ENCODE measurements at places on chromosomes 5 and 9.

GRCh38 chr5:34047774-34048572 is 5.0 kb upstream of the C1QTNF3 start:
- DNase-seq = no peak

DNA sequence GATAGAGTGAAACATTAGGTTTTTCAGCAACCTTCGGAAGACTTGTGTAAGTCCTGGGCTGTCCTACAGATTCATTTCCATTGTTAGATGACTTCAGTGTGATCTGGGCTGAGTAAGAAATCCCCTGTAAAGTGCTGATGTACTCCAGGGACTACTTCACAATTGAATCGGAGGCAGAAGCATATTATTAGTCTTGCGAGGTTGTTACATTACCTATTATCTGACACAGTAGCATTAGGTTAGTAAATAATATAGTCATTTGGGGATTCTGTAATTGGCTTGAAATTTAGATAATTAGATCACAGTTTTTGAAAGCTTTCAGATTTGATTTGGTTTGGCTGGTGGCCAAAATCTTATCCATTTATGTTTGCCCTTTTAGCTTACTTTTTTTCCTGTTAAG is 62.4 kb downstream of the DMRT1 start:
- no peak for DNase-seq

GRCh38 chr5:128228008-128228407 is 144.4 kb downstream of the SLC12A2 start:
- DNase-seq = no peak

GRCh38 chr5:143279698-143280097 is 123.8 kb downstream of the NR3C1 start:
- no peak for DNase-seq

DNA sequence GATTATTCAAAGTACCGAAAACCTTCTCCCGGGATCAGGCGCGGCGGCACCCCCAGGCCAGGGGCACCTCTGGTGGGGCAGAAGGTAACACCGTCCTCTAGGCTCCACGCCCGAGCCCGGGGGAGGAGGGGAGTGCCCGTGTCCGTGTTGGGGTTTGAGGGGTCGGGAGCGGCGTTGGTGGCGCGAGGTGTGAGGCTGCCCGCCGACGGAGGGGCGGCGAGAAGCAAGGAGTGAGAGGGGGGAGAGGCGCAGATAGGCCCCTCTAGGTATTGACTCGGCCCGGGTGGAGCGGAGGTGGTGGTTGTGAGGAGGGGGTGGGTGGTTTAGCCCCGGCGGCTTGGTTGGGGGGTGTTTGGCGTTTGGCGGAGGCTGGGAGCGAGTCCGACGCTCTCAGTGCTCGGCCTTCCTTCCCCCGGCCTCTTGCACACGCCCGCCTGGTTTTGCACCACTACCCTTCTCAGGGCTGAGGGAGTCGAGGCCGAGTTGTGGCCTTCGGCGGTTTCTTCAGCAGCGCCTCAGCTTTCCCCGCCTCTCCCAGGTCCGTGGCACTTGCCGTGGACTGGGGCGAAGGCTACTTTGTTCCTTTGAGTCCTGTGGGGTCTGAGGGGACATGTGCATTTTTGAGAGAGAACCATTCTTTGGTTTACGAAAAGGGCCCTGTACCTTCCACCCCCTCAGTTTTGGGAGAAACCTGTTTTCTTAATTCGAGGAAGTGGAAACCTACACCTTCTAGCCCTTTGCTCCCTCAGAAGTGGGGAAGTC is 450 bp downstream of the GPBP1 start:
- peak; percentile 40 for DNase-seq

DNA sequence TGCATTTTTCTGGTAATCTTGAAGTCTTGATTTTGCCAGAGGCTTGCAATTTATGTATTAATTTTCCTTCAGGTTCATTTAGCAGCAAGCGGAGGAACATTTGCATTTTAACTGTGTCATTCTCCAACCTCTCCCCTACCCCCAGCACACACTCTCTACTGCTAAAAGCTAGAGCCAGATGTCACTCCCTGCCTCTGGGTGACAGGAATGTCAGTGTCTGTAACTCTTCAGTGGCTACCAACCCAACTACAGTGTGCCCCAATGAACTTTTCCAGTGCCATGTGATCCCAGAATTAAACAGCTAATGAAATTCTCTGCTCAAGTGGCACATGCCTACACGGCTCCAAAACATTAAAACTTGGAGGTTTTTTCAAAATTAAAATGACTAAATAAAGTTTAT is 260.3 kb downstream of the GOLPH3 start:
- DNase-seq = no peak

DNA sequence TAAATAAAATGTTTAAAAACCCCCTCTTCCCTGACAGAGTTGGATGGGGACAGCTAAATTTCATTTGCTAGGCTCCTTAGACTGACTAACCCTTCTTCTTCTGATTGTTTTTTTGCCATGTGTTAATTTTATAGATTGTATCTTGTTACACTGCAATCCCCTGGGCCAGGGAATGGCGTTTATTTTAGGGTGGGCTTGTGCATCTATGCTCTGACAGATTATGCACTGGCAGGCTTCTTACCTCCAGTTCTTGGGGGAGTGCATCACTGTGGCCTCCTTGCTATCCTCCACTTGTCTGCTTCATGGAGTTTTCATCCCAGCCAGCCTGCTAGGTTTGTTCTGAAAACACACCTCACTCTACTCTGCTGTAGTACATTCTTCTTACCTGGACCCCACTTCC is 159.8 kb downstream of the DROSHA start:
- DNase-seq = no peak

DNA sequence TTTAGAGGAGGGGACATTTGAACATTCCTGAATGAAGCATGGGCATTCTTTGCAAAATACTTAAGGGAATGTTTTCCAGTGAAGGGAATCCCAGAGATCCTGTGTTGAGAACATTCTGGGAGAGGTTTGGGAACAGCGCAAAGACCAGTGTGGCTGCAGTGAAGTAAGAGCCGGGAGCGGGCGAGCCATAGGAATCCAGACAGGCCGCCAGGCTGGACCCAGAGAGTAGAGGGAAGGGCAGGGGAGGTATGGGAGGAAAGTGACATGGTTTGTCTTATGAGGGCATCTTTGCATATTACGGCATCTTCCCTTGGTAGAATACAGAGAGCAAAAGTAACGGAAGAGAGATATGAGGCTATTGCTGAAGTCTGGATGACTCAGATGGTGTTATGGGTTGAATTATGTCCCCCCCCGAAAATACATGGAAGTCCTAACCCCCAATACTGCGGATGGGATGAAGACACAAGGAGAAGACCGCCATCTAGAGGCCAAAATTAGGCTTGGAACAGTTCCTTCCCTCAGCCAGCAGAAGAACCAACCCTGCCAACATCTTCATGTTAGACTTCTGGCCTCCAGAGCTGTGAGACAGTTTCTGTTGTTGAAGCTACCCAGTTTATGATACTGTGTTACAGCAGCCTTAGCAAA is 268.2 kb downstream of the MAST4 start:
- peak; percentile 17 for DNase-seq

DNA sequence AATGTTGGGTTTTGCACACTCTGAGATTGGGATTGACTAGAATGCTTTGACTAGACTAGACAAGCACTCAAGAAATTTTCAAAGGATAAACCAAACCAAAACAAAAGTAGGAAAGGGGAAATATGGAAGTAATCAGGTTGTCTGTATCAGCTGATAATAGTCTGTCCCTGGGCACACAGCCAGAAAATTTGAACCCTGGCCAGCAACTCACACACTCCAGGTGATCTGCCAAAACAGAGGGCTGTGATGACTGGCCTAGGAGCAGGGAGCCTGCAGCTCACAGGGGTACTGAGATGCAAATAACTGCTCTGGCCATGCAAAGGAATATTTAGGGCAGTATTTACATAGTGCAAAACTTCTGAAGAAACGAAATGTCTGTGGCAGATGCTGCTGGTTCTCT is 112.3 kb upstream of the SMIM23 start:
- DNase-seq = no peak

DNA sequence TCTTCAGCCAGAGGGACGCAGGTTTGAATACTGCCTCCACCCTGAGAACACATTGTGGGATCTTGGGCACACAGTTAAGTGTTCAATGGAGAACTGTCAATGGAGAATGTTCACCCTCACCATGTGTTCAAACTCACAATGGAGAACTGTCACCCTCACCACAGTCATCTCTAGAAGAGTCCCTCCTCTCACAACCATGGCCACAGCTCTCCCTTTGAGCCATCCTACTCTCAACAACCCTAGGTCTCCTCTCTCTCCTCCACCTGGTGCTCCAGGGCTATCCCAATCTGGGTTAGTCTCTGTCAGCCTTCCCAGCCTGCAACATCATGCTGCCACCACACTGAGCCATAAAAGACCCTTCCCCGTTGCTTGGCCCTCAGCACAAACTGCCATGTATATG is 36.3 kb upstream of the HAND1 start:
- DNase-seq = no peak

- no peak for DNase-seq
Measured at GRCh38 chr9:130845901-130846481, 10.9 kb downstream of the ABL1 start.

- no peak for DNase-seq
Measured at GRCh38 chr5:153358315-153358976, 132.0 kb upstream of the GRIA1 start.

Data from stimulated activated CD4-positive, alpha-beta T cell treated with anti-CD3 and anti-CD28 coated beads, Interleukin-1b, Interleukin-23, amount 100 ng/mL, for 48 hours (primary cell).